ENCODE measurements at places on chromosomes 7 and 10. TPM values are rescaled to one million over a fixed set of nuclear protein-coding genes. Genes with fewer than 3 reads are reported as not detected.

- H3K27me3 ChIP-seq = no peaks in the 10 kb centered on the region
- H3K4me3 ChIP-seq = no peak overlapping the region
- H3K4me1 ChIP-seq = no peaks in the 10 kb centered on the region
- H3K27ac ChIP-seq = no peak overlapping the region
- DNase-seq = no peak
- H3K36me3 ChIP-seq = no peaks in the 10 kb centered on the region
These were observed 184.2 kb upstream of the TMEM196 start for GRCh38 chr7:19957664-19958063.

DNA sequence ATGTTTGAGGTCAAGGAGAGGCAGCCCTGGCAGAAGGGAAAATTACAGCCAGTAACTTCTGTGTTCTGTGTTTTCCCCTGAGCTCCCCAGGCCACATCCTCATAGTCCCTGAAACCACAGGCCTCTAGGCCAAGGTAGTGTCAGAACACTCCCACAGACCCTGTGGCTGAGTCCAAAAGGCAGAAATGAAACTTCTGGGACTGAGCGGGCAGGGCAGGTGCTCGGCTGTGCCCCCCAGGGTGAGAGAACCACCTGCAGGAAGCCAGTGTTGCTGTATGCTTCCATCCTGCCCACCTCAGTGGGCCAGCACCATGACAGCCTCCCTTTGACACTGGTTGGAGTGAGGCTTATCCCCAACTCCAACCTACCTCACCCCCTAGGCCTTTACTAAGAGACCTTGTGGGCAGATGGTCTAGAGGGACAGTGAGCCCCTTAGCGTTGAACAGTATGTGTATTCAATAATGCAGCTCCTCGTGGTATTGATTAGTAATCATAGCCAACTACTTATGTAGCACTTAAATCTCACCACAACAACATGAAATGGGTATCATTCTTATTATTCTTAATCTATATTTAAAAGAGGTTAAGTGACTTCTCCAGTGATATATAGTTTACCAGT lies 30.3 kb downstream of the PIK3CG start:
- H3K36me3 ChIP-seq = no peaks in the 10 kb centered on the region
- H3K27ac ChIP-seq = no peak overlapping the region
- no peaks in the 10 kb centered on the region for H3K4me1 ChIP-seq
- H3K27me3 ChIP-seq = no peaks in the 10 kb centered on the region
- no peak for DNase-seq
- H3K4me3 ChIP-seq = no peak overlapping the region

- no peak for DNase-seq
- H3K27ac ChIP-seq = no peak overlapping the region
- no peak overlapping the region for H3K4me3 ChIP-seq
- H3K36me3 ChIP-seq = peaks cover 3% of the 10 kb centered on the region
- H3K27me3 ChIP-seq = no peaks in the 10 kb centered on the region
These were observed 84.1 kb upstream of the ASAH2 start for GRCh38 chr10:50335397-50335796.

Gene PRLHR
- total RNA-seq = not detected

Gene FAM171A1
- 53.0 TPM for total RNA-seq

DNA sequence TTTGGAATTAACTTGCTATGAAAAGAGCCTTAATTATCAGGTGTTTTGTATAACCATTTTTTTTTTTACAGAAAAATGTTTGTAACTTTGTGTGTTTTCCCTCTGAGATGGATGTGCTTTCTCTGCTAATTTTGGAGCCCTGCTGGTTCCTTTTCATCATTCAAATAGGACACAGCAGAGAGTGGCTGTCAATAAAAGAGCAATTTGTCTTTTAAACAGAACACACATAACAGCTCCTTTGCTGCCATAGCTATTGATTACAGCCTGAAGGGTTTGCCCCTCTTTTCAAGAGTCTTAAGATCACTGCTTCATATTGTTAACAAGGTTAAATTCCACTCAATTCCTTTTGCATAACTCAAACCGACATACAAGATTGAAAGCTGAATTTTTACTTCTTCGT lies 187.2 kb upstream of the MBL2 start:
- no peaks in the 10 kb centered on the region for H3K4me1 ChIP-seq
- H3K27ac ChIP-seq = no peak overlapping the region
- H3K36me3 ChIP-seq = no peaks in the 10 kb centered on the region
- DNase-seq = no peak

All from kidney (tissue), 22 donors.